Activated CD4-positive, alpha-beta memory T cell treated with anti-CD3 and anti-CD28 coated beads, Interleukin-2, amount 10 ng/mL, durations not matched to agents 7 days and 5 days (primary cell): ENCODE measurements at places on chromosomes 5 and 9.

DNA sequence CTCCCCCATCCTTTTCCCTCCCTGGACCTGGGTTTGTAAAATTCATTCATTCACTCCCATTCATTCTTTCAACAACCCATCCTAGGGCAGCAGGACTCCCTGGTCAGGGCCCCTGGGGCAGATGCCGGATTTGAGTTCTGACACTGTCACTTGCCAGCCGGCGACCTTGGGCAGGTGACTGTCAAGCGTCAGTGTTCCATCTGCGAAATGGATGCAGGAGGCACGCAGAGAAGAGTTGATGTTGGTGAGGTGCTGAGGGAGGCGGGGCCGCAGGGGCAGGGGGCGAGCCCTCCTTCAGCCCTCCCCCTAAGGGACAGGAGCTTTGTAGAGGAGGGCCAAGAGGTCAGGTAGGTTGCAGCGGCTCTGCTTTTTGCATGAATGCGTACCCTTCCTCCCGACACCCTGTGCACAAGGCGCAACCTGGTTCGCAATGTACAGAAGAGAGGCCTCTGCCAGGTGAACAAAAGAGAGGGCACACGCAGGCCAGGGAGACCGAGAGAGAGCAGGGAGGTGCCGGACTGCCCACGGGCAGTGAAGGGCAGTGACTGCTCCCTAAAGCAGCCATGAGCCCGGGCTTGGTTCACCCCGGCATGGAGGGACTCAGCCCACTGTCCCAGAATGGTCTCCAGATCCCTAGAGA lies 128.1 kb downstream of the BARX1 start:
- DNase-seq, result no peak

GRCh38 chr5:82784521-82784920 lies 292.7 kb downstream of the TMEM167A start:
- DNase-seq, result no peak

DNA sequence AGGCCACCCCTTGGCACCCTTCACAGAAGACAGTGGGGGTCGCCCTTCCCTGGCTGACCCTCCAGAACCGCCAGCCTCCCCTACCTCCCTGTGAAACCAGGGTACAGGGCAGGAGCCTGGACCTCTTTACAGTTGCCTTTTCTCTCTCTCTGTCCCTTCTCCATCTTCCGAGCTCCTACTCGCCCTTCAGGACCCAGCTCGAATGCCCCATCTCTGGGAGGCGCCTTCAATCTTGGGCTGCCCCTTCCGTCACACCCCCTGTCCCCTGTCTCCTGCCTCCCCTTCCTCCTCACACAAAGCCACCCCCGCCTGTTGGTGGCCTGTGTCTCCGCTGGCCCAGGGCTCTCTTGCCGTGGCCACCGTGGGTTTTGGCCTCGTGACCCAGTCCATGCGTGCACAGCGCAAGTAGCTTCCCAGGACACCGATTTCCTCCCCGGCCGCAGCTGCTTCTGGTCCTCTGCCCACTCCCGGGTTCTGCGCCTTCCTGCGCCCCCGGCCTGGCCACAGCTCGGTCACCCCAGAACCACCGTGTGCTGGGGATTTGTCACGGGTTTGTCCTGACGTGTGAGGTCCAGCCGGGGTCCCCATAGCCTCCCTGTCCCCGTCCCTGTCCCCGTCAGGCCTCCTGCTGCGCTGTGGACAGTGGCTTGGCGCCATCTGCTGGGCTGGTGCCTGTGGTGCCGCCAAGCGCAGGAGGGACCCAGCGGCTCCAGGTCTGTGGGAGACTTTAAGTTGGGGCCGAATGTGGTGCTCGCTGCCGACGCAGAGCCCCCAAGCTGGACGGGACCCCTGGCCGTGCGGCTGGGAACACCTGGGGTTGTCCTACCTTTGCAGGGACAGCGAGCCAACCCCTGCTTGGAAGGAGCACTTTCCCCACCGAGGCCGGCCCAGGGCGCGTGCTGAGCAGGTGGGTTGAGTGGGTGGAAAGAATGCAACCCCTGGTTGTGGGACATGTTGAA lies 4.0 kb upstream of the TMEM250 start:
- DNase-seq, result peak; percentile 80

DNA sequence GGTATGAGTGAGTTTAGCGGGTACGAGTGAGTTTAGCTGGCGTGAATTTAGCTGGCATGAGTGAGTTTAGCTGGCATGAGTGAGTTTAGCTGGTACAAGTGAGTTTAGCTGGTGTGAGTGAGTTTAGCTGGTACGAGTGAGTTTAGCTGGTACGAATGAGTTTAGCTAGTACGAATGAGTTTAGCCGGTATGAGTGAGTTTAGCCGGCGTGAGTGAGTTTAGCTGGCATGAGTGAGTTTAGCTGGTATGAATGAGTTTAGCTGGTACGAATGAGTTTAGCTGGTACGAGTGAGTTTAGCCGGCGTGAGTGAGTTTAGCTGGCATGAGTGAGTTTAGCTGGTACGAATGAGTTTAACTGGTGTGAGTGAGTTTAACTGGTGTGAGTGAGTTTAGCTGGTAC lies 41.0 kb downstream of the PNPLA7 start:
- no peak for DNase-seq

- DNase-seq, result no peak
Observed at GRCh38 chr5:94983861-94984535, 300.9 kb downstream of the MCTP1 start.

DNA sequence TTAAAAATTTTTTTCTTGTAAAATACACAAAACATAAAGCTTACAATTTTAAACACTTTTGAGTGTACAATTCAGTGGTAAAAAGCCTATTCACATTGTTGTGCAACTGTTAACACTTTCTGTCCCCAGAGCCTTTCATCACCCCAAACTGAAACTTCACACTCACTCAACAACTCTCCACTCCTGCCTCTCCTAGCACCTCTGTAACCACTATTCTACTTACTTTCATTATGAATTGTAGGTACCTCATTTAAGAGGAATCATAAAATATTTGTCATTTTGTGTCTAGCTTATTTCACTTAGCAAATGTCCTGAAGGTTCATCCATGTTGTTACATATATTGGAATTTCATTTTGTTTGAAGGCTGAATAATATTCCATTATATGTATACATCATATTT lies 4.3 kb upstream of the ZNF510 start:
- DNase-seq, result no peak

- no peak for DNase-seq
Observed at GRCh38 chr9:135154050-135154615, 66.7 kb downstream of the OLFM1 start.

- DNase-seq, result no peak
Observed at GRCh38 chr5:135213027-135213386, 179.0 kb upstream of the PITX1 start.

- DNase-seq, result no peak
Observed at GRCh38 chr5:40089269-40089668, 590.4 kb upstream of the PTGER4 start.

DNA sequence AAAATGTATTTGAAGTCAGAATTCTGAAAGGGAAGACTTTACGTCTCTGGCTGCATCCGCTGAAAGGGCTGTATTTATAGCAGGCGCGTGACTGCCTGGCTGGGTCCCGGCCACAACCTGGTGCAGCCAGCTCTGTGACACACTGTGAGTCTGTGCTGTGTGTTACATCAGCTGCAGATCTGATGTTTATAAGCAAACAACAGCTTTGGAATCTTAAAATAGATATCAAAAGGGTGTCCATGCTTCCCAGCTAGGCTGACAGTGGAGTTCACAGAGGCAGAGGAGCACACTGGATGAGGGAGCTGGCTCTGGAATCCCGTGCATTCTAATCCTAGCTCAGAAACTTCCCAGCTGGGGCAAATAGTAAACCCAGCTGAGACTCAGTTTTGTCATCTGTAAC lies 433.4 kb upstream of the BRINP1 start:
- no peak for DNase-seq

- DNase-seq, result no peak
Observed at GRCh38 chr9:71669284-71669995, 98.9 kb downstream of the CEMIP2 start.

GRCh38 chr5:90632791-90633190 lies 74.2 kb downstream of the ADGRV1 start:
- DNase-seq, result no peak

DNA sequence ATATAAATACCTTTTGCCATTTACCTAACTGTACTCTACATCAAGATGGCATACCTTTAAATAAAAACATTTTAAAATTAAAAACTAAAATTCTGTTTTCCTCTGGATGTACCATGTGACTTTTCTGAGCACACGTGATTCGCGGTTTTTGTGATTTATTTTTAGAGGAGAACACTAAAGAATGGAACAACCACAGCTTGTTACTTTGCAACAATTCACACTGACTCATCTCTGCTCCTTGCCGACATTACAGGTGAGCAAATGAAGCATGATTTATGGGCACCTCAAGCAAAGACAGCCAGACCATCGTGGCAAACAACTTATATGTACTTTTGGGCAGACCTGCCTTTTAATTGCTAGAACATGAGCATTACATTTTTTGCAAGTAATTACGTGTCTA lies 61.3 kb downstream of the GDA start:
- DNase-seq, result no peak

DNA sequence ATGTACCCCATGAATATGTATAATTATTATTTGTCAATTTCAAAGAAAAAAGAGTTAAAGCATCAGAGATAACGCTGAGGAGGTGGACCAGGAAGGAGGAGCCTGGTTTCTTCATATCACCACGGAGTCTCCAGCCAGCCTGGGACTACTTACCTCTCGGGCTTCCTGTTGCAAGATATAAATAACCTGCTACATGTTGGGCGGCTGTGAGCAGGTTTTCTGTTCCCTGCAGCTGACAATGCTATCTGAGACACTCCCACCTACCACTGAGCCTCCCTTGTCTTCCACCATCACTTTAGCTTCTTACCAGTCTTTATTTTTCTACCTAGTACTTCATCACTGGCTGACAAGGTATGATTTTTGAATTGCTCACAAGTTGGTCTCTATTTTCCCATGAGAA lies 102.7 kb upstream of the CPEB4 start:
- no peak for DNase-seq

DNA sequence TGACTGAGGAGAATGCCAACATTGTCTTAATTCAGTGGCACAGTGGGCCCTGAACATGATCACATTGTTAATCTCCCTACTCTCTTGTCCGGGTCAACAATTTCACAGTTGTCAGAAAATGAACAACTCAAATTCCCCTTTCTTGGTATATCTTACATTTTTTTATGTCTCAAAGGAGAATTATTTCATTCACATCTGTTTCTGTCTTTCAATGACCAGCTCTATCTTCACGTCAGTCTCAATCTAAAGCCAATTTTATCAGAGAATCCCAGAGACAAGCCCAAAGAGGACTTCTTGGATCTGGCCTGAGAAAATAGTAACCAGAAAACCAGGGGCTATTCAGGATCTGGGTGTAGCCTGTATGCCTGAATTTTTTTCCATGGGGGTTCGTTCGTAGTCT lies 477.5 kb downstream of the PDE4D start:
- DNase-seq, result no peak

DNA sequence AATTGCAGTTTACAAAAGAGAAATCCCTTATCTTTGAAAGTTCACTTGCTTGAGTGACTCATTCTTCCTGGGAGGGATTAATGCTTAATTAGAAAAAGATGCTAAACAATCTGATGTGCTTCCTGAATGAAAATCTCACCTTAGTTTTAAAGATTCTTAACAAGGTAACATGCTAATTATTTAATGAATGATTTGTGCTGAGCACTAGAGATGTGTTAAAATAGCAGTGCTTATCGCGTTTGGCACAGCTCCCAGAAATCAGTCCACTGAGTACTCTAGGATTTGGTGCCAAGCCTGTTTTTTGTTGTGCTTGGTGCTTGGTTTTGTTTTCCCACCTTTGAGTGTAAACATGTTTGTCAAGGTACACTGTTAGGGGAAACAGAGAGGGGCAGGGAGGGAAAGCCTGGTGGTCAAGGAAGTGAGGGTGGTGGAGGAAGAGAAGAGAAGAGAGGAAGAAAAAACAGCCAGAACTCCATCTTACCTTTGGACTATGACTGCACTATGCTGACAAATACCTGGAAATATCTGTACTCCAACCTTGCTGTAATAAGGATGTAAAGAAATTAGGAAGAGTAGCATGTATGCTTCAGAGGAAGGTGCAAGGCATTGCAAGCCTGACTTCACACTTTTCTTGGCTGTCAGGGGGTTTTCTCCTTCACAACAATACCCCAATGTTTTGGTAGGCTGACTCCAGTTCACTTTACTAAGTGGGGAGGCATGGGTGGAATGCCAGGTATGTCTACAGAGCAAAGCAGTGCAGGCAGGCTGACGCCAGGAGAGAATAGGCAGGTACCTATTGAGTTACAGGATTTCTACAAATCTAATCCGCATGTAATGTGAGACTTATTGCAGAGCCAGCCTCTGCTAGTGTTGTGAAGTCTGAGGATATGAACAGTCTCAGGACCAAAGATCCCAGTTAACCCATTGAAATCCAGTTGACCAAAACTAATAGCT lies 157.2 kb upstream of the ISL1 start:
- DNase-seq, result no peak

GRCh38 chr9:35836595-35836994 lies 7.6 kb downstream of the TMEM8B start:
- no peak for DNase-seq

DNA sequence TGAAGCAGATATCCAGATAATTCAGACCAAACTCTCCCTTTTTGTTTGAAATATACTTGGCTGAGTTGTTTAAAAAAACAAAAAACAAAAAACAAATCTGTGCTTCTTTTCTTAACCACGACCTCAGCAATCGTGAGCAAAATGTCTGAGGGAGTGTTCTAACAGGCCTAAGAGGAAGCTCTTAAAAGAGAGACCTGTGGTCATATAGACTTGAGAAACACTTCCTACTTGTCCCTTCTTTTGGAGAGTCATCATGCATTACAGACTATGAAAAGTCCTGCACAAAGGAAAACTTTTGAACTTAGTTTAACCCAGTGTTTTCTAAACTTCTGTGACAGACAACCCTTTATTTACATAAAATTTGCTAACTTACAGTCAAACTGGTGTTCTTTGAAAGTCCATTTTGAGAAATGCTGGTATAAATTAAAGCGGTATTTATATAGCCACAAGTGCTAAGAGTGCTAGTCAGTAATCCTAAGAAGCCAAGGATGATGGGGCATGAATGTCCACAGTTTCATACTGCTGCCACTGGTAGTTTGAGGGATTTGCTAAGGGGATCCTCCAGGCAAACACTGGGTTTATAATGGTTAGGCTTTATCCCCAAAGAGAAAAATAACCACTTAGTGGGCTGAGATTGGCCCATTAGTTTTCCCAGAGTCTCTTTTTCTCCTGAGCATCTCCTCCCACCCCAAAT lies 199.8 kb downstream of the LRRC70 start:
- no peak for DNase-seq

GRCh38 chr5:55039843-55040242 lies 15.8 kb downstream of the GZMK start:
- no peak for DNase-seq

- no peak for DNase-seq
Observed at GRCh38 chr5:99378443-99378842, 449.6 kb upstream of the CHD1 start.

DNA sequence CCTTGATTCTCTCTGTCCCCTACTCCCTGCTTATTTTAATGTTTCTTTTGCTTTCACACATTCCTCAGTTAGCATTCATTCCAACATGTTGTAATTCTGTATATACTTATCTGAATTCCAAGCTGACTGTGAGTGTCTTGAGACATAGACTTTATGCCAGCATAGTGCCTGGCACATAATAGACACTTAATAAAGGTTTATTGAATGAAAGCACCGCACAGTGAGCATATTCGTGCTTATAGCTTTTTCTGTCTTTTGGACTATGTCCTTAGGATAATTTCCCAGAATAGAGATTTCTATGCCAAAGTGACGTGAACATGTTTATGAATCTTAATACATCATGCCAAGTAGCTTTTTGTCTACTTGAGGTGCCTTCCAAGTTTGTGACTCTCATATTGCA lies 174.6 kb downstream of the CD180 start:
- DNase-seq, result no peak

- DNase-seq, result peak; percentile 40
Observed at GRCh38 chr9:120477534-120478001, 102.4 kb downstream of the CDK5RAP2 start.
